Germinal center (tissue), 1 donor: ENCODE measurements at places on chromosomes 7 and 10.
A peak's percentile ranks its signal among the peaks of the same experiment; 100 is the strongest.

DNA sequence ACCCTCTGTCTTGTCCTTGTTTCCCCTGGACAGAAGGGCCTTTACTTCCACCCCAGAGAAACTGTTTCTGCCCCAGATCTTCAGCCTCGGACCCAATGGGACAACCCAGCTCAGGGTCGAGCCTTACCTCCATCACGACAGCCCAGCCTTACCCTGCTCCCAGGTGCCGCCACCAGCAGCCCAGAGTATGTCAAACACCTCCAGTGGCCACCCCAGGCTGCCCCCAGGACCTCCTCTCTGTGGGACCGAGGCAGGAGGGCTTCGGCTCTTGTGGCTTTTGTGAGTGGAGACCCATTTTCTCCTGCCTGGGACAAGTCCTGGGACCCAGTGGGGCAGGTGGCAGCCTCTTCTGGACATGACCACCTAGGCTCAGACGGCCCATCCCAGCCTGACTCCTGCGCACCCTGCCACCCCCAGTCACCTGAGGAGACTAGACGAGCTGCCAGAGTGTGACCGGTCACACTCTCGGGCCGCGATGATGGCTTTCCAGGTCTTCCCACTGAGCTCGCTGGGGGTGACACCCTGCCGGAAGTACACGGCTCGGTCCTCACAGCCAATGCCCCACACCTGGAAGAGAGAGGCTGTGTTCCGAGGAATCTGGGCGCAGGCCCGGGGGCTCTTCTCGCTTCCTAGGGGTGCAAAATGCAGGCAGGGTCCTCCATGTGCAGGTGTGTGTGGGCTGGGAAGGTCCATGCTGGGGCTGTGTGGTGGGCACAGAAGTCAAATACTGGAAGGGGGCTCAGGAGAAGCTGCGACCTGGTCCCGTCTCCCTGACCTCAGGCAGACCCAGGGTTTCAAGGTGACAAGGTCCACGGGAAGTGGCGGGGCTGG is 15.5 kb downstream of the TECPR1 start:
- no peak for DNase-seq

- DNase-seq: peak; percentile 41
Observed at GRCh38 chr10:114879541-114880158, 58.1 kb downstream of the FHIP2A start.

DNA sequence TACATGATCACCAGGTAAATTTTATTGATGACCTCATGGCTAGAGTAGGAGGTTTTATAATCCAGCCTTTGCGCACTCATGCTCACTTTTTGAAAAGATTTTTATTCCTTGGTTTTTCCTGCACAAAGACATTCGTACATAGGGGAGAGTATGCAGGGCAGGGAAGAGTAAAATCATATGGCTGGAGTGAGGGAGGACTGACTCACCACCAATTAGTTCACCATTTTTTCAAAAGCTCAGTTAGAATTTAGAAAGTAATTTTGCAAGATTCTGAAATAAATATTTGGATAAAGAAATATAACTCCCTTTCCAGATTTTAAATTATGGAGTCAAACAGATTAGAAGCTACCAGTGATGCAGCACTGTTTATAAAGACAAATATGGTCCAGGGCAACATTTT is 111.9 kb downstream of the SEMA3D start:
- no peak for DNase-seq

DNA sequence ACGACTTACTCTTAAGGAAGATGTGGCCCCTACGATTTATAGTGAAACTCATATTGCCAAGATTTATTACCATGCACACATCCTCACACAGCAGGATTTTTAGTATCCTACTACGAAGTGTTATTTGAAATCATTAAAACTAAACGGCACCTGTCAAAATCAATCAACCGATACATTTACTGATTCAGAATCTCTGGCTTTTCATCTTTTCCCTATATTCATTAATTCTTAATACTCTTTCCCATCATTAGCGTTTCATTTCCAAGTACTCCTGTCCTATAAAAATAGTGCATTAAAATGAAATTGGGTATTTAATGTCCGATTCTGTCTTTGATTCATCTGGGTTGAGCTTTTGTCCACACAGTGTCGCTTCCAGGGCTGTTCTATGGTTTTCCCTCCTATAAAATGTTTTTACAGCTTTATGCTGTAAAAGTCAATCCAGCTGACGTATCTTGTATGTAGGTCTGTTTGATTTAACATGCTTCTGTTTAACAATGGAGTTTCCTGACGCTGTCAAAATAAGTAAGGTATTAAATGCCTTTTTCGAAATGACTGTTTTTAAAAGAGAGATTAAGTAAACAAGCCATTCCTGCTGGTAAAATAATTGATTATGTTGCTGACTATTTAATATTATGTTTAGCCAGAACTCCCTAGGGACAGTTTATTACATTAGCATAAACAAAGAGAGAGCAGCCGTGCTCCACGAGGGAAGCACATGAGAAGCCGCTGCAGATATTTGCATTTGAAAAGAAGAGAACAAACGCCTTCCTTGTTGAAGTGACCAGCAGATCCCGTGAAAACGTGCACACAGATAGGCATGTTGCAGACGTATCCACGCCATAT is 22.3 kb upstream of the SFMBT2 start:
- DNase-seq: no peak

DNA sequence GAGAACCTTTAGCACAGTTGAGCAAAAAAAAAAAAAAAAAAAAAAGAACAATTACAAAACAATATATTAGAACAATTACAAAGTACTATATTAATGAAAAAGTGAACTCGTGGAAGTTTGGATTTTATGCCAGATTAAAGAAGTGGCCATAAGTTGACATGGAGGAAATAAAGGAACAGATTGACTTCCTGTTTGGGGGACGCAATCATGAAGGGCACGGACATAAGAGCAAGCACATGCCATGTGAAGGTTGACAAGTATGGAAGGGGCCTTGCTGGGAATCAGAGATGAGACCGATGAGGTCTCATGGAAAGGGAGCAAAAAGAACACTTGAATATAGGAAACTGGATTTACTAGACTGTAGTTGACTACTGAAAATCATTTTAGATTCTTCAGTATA is 61.7 kb downstream of the ICA1 start:
- no peak for DNase-seq

- no peak for DNase-seq
Observed at GRCh38 chr7:78326876-78327275, 528.3 kb downstream of the PHTF2 start.

GRCh38 chr10:1255600-1256431 is 199.6 kb downstream of the WDR37 start:
- no peak for DNase-seq

DNA sequence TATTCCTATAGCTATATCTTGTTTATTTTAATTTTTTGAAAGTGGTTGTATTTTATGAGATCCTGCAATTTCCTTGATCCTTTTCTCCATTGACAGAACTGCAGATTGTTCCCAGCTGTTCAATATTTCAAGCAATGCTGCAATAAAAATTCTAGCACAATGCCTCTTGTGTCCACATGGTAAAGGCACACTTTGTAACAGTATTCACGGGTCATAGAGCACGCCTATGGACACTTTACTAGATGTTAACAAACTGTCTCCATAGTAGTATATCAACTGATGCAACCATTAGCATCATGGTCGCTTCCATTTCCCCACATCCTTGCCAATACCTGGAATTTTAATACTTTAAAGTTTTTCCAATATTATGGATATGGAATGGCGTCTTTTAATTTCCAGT is 123.9 kb upstream of the FZD8 start:
- DNase-seq: no peak

GRCh38 chr10:65818990-65819389 is 1106.8 kb upstream of the LRRTM3 start:
- DNase-seq: no peak
